ENCODE measurements at places on chromosomes 7 and 10. TPM values are rescaled to one million over a fixed set of nuclear protein-coding genes. Genes with fewer than 3 reads are reported as not detected.

UNCX gene
- not detected for total RNA-seq

SPDYE16 gene
- under 0.01 TPM for total RNA-seq

ZNF488 gene
- total RNA-seq, result 0.97 TPM

SPOCK2 gene
- total RNA-seq, result not detected

TSPAN12 gene
- 15.9 TPM for total RNA-seq

CTTNBP2 gene
- 3.6 TPM for total RNA-seq

MYH16 gene
- total RNA-seq, result 0.51 TPM

BMS1 gene
- 34.9 TPM for total RNA-seq

APBB1IP gene
- total RNA-seq, result not detected

CLDN15 gene
- 4.9 TPM for total RNA-seq

Measured in Daoy (cell line).